A549 treated with dexamethasone at 1 μM for 4 hours (cell line): ENCODE measurements at places on chromosomes 12 and 14. TPM values are rescaled to one million over a fixed set of nuclear protein-coding genes. Genes with fewer than 3 reads are reported as not detected.

Gene CCDC60
- not detected in 5 replicates for total RNA-seq

Gene ALX1
- 3.9 to 5.6 TPM (median 4.4 TPM) in 5 replicates for total RNA-seq

Gene LYZ
- total RNA-seq, result 0.06 to 0.45 TPM (median 0.07 TPM) in 3 of 5 replicates, not detected in the others

Gene MLXIP
- 24.6 to 56.2 TPM (median 50.9 TPM) in 5 replicates for total RNA-seq

Gene PROX2
- total RNA-seq, result not detected in 5 replicates
